ENCODE measurements at places on chromosomes 2 and 18. TPM values are rescaled to one million over a fixed set of nuclear protein-coding genes. Genes with fewer than 3 reads are reported as not detected.

TMEM198 gene
- 1.8 TPM for total RNA-seq

ANKRD62 gene
- total RNA-seq: not detected

- DNase-seq: no peak
- no peak overlapping the region for H3K27ac ChIP-seq
- H3K4me3 ChIP-seq: no peak overlapping the region
- no peaks in the 10 kb centered on the region for H3K4me1 ChIP-seq
Observed at GRCh38 chr2:135132314-135132713, 80.2 kb downstream of the RAB3GAP1 start.

DNA sequence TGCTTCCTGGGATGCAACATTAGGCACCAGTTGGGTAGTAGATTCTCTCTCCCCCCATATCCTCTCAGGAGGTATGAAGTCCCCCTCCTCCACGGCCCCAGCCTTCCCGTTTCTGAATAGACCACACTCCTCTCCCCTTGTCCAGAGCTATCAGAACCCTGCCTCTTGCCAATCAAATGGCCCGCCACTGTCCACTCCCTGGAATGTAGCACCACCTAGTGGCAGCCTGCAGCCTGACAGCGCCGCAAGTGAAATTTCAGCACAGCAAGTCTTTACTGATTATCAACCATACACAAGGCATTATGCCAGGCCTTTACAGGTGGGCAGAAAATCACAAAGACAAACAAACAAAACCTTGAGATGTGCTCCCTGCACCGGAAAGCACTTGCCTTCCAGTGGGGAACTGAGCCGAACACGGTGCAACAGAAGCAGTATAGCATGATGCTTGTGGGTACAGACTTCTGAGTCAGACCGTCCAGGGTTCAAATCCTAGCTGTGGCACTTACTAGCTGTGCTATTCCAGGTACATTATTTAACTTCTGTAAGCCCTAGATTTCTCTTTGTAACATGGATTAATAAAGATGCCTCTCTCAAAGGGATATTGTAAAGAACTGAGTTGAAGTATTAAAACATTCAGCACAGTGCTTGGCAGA is 174.0 kb downstream of the SMAD2 start:
- peak; percentile 68 for DNase-seq
- no peaks in the 10 kb centered on the region for H3K4me1 ChIP-seq
- H3K27ac ChIP-seq: no peak overlapping the region
- H3K27me3 ChIP-seq: peaks cover 12% of the 10 kb centered on the region
- H3K4me3 ChIP-seq: no peak overlapping the region
- peaks cover 3% of the 10 kb centered on the region for H3K36me3 ChIP-seq

DNA sequence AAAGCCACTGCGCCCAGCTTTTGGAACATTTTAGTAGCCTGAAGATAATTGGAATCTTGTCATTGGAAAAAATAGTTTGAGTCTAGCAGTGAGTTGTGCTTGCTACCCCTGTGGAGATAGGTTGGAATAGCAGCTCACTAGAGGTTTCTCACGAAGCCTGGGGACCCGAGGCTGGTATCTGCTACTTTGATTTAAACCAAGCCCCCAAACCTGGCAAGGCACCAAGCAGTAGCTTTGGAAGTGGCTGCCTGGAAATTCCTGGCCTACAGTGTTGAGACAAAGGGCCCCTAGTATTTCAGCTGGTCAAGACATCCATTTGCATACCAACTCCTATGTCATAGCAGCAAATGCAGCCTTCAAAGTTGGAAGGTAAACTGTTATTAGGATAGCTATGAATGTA is 42.1 kb downstream of the NOP58 start:
- no peaks in the 10 kb centered on the region for H3K4me1 ChIP-seq
- no peaks in the 10 kb centered on the region for H3K27me3 ChIP-seq
- no peak overlapping the region for H3K27ac ChIP-seq
- H3K36me3 ChIP-seq: peaks cover 47% of the 10 kb centered on the region
- DNase-seq: no peak
- no peak overlapping the region for H3K4me3 ChIP-seq

DYNAP gene
- not detected for total RNA-seq

HIBCH gene
- total RNA-seq: 18.7 TPM
